ENCODE measurements at places on chromosomes 2 and 18.

DNA sequence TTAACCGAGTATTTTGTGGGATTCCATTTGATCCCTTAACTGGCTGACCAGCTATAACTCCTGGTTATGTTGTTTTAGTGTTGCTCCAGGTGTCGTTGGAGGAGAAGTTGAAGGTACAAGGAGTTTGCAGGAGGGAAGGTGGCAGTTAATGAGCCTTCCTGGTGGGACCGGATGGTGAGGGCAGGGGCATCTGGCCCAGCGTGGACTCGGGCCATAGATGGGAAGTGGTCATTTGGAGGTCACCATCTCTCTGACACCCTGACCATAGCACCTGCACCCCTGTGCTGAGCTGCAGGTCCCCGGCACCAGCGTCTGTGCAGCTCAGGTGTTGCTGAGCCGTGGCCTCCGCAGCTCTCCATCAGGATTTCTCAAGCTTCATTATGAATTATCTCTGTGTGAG, 51.4 kb upstream of the RBM44 start:
- DNase-seq: no peak

GRCh38 chr2:223647258-223647952, 45.2 kb upstream of the SCG2 start:
- no peak for DNase-seq

DNA sequence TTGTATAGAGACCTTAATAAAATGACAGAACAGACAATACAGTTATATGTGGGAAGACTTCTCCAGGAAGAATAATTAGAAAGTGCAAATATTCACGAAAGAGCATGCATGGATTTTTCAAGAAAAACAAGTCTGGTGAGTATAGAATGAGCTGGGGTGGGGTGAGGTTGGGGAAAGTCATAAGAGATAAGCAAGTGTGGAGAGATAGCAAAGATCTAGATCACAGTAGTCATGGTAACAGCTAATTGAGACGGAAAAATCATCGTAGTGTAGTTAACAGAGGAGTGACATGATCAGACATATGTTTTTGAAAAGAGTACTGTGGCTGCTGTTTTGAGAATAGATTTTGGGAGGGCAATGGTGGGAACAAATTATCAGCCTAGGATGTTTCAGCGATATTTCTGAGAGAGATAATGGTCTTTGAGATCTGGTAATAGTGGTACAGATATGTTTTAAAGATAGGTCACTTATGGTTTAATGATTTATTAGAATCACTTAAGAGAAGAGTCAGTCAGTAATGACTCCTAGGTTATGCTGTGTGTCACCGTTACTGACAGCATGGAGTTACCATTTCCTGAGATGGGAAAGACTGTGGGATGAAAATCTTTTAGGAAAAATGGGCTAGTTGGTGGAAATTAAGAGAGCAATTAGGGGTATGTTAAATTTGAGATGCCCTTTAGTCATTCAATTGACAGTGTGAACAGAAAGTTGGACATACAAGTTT, 248.5 kb upstream of the SLC8A1 start:
- no peak for DNase-seq

- DNase-seq: no peak
Observed at GRCh38 chr2:148653437-148653836, 8.9 kb downstream of the EPC2 start.

- DNase-seq: no peak
Observed at GRCh38 chr2:42031281-42032223, 16.3 kb upstream of the PKDCC start.

DNA sequence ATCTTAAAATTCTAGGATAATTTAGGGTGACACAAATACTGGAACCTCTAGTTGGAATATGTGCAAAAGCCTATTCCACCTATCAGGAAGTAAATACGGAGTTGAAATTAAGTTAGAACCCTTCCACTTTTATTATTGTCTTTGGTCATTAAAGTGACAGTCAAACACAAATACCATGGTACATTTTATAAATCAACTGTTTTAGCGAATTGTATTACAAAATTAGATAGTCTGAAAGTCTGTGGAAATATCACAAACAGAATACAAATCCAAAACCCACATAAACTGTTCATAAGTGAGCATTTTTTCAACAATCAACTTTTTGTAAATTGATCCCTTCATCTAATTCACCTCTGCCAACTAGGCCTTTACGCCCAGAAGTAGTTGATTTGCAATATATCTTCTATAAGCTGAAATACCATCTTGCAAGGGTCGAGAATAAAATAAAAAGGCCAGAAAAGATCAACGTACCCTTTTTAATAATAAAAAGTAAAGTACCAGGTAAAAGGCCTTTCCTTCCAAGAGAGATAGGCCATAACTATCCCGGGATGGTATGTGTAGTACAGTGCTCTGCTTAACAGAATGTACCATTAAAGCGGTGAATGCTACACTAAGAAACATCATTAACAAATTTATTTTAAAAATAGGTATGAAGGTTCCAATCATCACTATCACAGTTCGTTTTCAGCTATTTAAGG, 1.3 kb downstream of the USP34 start:
- DNase-seq: no peak

DNA sequence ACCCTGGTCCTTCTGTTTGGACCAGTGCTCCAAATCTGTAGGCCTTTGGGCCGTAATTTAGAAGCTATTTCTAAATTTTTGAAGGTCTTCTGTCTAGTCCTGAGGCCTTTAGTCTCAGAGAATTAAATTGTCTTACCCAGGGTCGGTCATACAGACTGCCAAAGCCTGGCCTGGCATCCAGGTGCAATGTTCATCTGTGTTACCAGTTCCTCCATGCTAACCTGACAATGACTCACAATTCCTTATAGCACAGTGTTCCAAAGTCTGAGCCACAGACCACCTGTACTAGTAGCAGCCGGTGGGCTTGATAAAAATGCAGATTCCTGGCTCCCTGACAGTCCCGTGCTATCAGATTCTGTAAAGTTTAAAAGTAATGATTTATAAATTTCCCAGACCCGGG, 77.7 kb upstream of the MAP4K3 start:
- DNase-seq: no peak

DNA sequence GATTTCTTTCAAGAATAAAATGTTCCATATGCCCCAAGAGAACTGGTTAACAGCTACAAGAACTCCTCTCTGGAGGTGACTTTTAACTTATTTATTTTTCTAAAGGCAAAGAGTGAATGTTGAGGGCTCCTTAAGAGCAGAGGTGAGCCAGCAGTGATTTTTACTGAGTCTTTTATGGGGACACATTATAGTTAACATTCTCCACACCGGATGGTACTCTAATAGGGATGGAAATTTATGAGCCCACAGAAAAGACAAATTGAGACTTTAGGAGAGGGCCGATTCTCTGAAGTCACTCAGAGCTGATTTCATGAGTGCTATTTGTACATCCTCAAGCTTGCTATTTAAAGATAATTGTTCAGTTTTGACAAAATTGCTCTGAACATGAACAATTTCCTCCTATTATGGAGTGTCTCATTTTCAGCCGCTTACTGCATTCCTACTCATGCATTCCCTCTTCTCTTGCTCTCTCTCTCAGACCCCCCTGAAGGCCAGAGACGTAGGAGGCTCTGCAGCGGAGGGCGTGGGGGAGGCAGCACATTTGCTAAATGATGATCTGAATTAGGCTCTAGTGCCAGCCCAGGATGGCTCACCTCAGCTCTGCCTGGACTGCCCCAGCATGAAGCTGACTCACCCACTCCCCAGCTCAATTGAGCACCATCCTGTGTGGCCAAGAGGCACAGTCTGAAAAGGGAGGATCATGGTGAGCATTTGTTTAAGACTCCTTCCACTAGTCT, 5.9 kb upstream of the RPL37A start:
- no peak for DNase-seq

- DNase-seq: no peak
Observed at GRCh38 chr18:43422518-43422917, 145.2 kb upstream of the SYT4 start.

DNA sequence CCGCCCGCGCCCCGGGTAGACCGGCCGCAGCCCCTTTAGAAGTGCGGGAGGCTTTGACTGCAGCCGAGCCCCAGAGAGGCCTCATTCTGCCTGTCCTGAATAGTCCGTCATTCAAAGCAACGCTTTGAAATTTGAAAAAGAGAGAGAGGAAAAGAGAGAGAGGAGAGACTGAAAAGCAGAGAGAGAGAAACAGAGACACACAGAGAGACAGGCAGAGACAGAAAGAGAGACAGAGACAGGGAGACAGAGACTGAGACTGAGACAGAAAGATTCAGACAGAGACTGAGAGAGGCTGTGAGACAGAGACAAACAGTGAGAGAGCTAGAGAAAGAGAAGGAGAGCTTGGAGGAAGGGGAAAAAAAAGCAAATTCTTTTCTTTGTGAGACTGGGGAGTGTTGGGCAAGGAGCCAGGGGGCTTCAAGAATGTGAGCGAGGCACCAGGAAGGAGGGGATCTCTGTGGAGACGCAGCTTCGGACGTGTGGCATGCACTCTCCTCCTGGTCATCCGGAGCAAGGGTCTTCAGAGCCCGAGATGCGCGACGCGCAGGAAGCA, 73.1 kb downstream of the MYCN start:
- DNase-seq: no peak

GRCh38 chr2:203559641-203560040, 24.5 kb upstream of the RAPH1 start:
- no peak for DNase-seq

- no peak for DNase-seq
Observed at GRCh38 chr18:44771956-44772917, 91.5 kb downstream of the SETBP1 start.

GRCh38 chr18:63708650-63709049, 5.9 kb downstream of the SERPINB11 start:
- DNase-seq: no peak

DNA sequence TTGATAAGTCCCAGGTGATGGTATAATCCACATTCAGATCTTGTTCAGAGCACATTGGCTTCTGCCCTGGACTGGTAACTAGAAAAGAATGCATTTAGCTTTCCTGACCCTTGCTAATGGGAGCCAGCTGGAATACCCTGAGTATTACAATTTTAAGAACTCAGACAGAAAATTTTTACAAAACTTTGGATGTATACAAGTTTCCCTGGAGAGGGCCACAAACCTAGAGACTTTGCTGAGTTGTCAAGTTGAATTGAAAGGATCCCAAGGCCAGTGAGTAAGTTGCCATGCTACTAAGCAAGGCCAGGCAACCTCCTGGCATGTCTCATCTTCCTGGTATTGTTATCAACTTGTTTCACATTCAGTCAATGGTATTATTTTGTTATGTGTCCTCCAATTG, 20.0 kb upstream of the NABP1 start:
- DNase-seq: no peak

DNA sequence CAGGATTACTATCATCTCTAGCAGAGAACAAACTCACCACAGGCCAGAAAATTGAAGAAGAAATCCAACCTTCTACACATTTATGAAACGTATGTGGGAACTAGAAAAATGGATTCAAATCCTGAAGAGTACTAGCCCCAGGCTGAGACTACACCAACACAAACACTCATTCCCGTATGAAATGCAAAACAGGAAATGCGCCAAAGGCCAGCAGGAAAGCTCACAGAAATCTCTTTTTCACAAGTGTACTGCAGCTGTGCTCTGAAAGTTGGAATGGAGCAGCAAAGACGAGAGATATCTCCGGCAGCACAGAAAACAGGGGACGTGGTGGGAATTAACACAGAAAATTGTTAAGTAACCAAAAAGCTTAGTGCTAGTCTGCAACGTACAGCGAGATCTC, 913.5 kb downstream of the TDRD15 start:
- DNase-seq: no peak

DNA sequence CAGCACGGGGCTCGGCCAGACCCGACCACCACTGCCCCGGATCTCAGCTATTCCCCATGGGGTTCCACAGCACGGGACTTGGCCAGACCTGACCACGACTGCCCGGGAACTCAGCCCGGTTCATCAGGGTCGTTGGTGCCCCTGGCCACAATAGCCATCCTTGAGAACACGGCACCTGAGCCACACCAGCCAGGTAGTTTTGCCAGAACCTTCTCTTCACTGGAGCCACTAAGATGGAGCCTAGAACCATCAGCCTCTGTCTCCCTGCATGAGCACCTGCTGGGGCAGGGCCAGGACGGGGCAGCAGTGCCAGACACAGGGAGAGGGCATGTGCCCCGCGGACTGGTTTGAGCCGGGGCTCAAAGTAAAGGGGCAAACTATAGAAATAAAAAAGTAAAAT, 11.4 kb upstream of the KCNG2 start:
- DNase-seq: no peak

DNA sequence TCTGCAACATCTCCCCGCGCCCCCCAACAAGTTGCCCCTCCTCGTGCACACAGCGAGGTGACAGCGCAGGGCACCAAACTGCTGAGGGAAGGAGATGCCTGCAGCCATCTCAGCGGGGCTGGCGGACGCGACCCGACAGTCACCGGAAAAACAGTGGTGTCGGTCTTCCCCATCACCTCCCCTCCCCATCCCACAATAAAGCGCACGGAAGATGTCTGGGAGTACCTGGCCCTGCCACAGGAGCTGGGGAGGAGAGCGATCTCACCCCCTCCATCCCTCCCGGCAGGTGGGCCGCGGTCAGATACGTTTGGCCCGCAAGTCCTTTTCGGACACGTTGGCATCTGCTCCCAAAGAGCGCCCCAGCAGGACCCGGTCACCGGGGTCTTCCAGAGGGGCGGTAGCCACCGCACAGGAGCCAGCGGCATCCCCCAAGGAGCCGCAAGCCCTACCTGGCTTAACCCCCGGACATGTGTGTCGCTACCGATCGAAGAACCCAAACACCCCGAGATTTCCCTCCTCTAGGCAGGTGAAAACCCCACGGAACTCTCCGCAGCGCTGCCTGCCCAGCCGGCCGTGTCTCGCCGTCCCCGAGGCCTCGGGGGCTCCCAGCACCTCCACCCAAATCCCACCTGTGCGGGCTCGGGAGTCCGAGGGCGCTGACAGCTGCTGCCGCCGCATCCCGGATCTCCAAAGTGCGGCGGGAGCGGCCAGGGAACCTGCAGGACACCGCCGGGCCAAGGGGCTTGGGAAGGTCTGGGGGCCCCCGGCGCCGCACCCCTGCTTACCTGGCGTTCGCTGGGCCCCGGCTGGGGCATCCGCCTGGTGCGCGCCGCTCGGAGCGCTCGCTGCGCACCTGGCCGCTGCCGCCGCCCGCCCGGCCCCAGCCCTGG, 657 bp downstream of the ATP8B1 start:
- no peak for DNase-seq

- peak; percentile 15 for DNase-seq
Observed at GRCh38 chr2:74849228-74849892, 15.4 kb downstream of the HK2 start.

- no peak for DNase-seq
Observed at GRCh38 chr2:219641390-219642068, 14.1 kb downstream of the SLC4A3 start.

DNA sequence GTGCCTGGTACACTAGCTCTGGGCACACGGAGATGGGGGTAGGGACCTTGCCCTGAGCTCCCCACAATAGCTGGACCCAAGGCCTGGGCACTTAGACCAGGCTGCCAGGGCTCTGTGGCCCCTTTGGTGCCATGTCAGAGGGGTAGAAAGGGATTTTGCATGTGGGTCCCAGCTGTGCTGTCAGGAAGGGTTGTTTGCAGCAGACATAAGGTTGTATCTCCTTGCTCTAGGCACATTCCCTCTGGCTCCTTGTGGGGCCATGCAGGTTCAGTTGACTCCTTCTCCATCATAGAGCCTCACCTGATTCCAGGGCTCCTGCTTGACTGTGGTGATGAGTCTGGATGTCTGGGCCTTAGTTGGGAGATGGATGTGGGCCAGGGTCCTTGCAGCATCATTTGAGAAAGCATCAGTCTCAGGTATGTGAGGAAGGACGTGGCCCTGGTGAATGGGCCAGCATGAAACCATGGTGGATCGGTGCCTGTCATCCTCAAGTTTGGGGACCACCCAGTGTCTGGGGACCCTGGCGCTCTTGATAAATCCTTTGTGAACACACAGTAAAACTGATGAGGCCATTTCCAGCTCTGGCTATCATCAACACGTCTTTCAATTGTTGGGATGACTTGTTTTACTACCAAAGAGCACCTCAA, 461.9 kb upstream of the HS6ST1 start:
- DNase-seq: no peak

All from stimulated activated CD8-positive, alpha-beta memory T cell treated with anti-CD3 and anti-CD28 coated beads, Interleukin-12 subunit alpha, Interleukin-12 subunit beta, amount 100 ng/mL, for 1 hour (primary cell).